ENCODE measurements at places on chromosomes 3 and 15.

DNA sequence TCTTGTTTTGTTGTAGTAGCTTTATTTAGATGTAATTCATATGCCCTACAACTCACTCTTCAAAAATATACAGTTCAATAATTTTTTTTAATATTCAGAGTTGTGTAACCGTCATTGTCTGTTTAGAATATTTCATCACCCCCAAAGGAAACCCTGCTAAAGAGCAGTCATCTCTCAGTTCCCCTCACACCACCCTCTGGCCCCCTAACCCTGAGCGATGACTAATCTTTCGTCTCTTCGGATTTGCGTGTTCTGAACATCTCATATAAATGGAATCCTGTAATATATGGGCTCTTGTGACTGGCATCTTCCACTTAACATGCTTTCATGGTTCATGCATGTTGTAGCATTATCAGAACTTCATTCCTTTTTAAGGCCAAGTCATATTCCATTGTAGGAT is 183.8 kb downstream of the ATG7 start:
- no peak for DNase-seq

DNA sequence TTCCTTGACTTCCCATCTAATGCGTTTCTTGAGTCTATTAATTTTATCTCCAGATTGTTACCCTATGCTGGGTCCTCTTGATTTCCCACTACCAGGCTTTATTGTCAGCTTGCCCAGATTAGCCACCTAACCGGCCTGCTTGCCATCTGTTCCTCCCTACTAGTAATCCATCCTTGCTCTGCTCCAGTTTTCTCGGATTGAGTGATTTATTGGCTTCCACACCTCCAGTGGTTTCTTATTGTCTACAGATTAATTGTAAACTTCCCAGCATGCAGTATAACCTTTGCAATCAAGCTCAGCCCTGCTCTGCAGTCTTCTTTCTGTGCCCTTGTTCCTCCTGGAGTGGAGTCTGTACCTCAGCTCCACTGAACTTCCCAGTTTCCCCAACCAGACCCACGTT is 63.4 kb downstream of the ARHGEF26 start:
- no peak for DNase-seq

DNA sequence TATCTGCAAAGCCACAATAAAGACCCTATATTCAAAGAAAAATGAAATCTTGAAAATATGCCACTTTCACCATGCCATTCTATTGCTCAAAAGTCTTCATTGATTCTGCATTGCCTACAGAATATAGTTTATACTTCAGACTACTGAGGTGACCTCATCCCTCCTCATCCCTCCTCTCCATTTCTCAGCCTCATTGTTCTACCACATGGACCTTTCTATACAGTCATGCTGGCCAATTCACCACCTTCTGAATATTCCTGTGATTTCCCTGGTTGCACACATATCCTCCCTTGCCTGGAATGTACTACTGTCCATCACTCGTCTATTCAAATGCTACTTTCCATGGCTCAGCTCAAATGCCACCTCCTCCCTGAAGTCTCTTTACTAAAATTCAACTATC is 3.5 kb upstream of the COL8A1 start:
- no peak for DNase-seq

DNA sequence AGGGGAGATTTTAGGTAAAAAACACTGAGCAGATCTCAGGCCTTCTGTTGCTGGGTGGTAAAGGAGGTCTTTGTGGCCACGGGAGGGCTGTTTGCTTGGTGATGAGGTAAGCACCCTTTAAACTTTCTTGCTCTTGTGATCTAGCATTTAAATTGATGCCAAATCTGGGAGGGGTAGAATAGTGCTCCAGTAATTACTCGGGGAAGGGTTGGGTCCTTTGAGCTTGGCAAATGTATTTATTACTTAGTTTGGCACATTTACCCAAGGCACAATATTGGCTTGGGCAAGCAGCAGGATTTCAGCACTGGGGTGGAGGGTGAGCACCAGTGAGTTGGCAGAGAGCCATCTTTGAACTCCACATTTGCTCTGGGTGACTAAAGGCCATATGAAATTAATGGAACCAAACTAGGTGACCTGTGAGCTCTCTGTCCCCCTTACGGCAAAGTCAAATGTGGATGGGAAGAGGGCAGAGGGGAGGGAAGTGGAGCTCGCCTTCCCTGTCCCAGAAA is 185.9 kb upstream of the ONECUT1 start:
- DNase-seq, result no peak

DNA sequence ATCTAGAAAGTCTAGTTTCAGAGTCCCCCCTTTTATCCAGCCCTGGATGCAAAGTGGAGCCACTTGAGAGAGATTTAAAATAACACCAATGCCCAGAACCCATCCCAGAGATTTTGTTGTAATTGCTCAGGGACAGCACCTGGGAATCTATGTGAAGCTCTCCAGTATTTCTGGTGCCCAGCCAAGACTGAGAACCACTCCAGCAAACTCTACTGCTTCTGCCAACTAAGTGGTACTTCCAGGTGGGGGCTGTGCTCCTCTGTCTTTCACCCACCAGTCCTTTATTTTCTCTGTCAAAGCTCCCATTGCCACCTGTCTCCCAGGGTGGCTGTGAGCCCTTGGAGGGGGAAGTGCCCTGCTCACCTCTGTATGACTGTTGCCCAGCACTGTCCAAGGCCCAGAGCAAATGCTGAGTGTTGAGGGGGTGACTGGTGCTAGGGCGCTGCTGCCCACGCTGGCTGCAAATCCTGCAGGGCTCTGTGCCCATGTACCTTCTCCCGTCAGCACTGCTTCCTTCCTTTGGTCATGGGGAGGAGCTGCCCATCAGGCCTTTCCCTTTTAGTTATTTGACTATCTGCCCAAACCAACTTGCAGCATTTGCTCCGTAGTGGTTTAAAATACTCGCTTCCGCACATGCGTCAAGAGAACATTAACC is 9.4 kb downstream of the CLSTN2 start:
- DNase-seq, result no peak

- no peak for DNase-seq
These were observed 80.7 kb upstream of the ALDH1L1 start for GRCh38 chr3:126261037-126261436.

- DNase-seq, result no peak
These were observed 49.3 kb downstream of the SNX4 start for GRCh38 chr3:125470671-125471070.

DNA sequence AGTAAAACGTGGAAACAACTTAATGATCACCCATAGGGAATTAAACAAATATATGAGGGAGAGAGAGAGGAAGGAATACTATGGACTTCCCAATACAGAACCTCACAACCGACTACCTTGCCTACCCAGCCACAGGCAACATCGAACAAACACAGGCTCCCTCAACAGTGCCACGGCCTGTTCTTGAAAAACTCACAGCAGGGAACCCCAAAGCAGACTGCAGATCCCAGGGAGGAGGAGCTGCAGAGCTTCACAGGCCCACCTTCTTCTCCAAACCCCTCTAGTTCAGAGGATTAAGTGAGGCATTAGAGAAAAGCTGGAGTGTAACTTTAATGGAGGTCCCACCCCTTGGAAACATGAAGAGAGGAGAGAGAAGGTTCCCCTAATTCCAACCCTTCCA is 110.2 kb downstream of the ST8SIA2 start:
- no peak for DNase-seq

GRCh38 chr3:66463054-66463631 is 37.7 kb downstream of the LRIG1 start:
- DNase-seq, result no peak

DNA sequence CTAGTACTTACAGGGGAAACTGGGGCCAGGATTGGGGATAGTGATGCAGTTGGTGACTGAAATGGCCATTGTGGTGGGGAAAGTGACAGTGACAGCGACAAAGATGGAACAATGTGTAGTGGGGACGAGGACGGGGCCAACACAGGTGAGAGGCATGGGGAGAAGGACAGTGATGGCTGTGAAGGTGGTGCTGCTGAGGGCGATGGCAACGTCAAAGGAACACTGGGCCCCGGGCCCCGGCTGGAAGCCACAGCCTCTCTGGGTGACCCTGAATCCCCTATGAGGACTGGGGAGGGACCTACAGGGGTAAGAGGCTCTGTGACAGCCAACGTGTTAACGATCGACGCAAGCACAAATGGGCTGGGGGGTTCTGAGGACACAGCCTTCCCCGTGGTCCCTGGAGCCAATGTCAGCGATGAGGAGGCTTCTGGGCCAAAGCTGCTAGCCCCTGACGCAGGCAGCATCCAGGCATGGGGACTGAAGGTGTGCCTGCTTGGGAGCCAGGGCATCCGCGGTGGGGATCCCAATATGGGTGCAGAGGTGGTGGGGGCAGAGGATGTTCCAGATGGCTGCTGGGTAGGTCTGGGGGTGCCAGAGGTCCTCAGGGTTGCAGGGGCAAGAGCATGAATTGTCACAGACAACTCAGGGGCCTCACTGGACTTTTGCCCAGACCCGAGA is 25.2 kb upstream of the GOLGA6C start:
- no peak for DNase-seq

GRCh38 chr3:161250116-161250515 is 29.0 kb downstream of the NMD3 start:
- DNase-seq, result no peak

DNA sequence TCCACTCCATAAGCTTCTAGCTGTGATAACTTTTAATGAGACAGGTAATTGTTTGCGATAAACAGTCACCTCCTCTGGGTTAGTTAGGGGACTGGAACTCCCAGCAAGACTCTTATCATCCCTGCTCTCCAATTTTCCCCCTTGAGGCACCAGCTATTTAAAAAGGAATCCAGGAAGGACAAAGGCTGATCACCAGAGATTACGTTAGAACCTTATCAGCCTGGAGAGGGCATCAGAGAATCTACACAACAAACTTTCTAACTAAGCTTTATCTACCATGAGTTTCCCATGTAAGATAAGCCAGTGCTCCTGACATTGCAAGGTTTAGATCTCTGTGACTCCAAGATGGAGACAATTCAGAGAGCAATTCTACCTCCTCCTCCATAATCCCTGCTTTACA is 31.3 kb downstream of the GPR176 start:
- no peak for DNase-seq

DNA sequence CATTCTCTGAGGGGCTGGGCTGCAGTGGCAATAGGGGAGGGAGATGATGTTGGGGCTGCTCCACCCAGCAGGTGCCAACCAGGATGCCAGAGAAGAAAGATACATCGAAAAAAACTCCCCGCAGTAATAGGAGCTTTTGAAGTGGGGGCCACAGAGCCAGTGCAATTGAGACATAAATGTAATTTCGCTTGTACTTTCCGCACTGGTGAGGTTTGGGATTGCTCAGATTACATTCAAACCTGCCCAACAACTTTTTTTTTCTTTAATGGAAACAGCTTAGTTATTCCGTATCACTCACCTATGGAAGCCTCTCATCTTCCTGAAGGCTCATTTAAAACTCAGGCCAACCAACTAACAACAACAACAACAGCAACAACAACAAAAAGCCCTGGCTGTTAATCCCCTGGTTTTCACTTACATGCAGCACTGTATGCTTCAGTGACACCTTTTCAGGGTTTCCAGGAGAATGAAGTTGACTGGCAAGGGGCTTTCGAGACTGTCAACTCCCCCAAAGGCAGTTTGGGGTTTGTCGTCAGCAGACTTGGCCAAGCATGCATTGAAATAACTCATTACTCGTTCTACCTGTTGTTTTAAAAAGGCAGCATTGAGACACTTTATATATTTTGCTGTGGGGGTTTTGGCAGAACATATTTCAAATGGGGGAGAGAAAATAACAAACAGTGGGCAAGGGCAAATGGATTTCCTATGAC is 163.8 kb downstream of the EBLN2 start:
- no peak for DNase-seq

Measured in stimulated activated CD8-positive, alpha-beta memory T cell treated with anti-CD3 and anti-CD28 coated beads, Interleukin-12 subunit alpha, Interleukin-12 subunit beta, amount 100 ng/mL, for 4 hours (primary cell).